Tibial artery (tissue), 4 donors: ENCODE measurements at places on chromosomes 13 and 19.

DNA sequence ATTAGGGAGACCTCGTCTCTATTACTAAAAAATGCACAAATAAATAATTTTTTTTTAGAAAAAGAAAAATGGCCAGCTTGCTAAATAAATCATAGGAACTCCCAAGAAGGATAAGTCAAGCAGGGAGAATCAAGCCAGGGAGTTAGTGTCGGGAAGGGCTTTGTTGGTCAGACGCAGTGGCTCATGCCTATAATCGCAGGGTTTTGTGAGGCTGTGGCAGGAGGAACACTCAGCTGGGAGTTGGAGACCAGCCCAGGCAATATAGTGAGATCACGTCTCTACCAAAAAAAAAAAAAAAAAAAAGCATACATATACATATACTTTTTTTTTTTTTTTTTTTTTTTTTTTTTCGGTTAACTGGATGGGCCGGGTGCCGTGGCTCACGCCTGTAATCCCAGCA lies 9.0 kb downstream of the NACC1 start:
- DNase-seq = no peak

DNA sequence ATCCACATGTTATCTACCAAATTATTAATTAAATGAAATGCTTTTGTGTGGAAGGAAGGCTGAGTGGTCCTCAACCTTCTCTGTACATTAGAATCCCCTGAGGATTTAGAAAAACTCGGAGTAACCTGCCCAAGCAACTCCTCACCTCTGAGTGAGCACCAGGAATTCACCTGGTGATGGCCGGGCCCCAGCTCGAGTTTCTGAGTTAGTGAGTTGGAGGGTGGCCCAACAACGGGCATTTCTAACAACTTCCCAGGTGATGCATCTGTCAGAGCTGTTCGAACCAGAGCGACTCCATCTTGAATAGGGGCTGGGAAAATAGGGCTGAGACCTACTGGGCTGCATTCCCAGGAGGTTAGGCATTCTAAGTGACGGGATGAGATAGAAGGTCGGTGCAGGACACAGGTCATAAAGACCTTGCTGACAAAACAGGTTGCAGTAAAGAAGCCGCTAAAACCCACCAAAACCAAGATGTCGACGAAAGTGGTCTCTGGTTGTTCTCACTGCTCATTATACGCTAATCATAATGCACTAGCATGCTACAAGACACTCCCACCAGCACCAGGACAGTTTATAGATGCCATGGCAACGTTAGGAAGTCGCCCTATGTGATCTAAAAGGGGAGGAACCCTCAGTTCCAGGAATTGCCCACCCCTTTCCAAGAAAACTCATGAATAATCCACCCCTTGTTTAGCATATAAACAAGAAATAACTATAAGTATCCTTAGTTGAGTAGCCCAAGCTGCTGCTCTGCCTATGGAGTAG lies 44.2 kb upstream of the SHISA2 start:
- no peak for DNase-seq

DNA sequence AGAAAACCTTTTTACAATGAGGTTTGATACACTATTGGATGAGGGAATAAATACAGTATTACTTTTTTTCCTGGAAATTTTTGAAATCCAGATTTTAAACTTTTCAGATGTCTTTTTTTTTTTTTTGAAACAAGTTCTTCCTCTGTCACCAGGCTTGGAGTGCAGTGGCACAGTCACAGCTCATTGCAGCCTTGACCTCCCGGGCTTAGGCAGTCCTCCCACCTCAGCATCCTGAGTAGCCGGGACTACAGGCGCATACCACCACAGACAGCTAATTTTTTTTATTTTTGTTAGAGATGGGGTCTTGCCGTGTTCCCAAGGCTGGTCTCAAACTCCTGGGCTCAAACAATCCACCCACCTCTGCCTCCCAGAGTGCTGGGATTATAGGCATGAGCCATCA lies 96.8 kb downstream of the RNF17 start:
- no peak for DNase-seq

DNA sequence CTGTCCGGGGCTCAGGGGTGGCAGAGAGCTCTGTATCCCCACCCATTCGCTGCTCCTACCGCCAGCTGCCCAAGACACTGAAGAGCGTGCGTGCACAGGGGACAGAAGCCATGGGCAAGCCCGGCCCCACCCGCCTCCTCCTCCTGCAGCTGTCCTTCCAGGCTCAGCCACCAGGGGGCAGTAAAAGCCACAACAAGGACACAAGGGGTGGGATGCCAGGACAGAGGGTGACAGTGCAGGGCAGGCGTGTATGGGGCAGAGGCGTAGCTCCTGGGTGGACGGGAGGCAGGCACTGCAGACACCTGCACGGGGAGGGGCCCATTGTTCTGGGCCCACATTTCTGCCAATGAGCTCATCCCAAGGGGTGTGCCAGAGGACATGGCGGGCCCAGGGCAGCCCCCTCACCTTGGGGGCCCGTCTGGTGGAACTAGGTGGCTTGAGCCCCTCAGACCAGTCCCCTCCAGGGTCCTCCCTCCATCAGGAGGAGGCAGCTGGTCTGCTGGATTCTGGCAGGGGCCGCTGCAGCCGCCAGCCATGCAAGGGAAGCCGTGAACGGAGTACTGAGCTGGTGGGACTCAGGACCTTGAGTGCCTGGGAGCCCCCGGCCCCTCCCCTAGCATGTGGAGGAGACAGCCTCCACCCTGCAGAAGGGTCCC lies 61.2 kb downstream of the MLLT1 start:
- peak; percentile 94 for DNase-seq

GRCh38 chr13:75792526-75793187 lies 156.5 kb downstream of the LMO7 start:
- DNase-seq = no peak

DNA sequence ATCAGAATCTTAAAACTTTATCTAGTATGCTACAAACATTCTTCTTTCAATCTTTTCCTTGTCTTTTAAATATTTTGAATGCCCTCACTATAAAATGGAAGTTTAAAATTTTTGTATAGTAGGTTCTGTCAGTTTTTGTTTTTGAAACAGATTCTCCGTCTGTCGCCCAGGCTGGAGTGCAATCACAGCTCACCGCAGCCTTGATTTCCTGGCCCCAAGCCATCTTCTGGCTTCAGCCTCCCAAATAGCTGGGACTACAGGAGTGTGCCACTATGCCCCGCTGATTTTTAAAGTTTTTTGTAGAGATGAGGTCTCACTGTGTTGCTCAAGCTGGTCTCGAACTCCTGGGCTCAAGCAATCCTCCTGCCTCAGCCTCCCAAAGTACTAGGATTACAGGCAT lies 20.7 kb downstream of the PHF11 start:
- DNase-seq = no peak

GRCh38 chr19:36488846-36489117 lies 579 bp downstream of the ZNF566 start:
- peak; percentile 20 for DNase-seq

- no peak for DNase-seq
Measured at GRCh38 chr19:47510516-47511127, 4.2 kb downstream of the NAPA start.

GRCh38 chr19:3346677-3347353 lies 19.6 kb upstream of the NFIC start:
- DNase-seq = peak; percentile 78

DNA sequence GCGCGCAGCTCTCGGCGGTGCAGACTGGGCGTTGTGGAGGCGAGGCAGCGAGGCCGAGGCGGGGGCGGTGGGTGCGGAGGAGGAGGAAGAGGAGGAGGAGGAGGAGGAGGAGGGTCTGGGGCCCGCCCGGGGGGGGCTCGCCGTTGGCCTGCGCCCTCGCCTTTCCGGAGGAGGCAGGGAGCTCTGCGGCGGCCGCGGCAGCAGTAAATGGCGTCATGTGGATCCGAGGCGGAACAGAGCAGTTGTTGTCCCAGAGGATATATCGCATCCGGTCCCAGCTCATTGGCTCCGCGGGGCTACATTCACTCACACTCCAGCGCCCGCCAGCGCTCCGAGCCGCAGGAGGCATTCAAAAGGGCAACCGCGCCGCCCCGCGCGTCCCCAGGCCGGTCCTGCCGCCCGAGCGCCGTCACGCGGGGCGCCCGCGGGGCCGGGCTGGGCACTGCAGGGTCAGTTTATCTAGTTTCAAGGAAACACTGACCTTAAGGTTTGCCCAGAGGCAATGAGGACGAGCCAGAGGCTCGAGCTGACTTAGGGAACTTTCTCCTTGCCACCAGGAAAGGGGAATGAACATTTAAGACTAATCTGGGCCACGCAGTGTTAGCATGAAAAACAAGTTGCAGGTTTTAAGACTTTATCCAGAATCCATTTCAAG lies at the start of gene SPRY2:
TSS of gene SPRY2 (minus strand) at position 26 of the 655 bp plus-strand sequence. CDS start 3,421 bp downstream, outside the sequence.
- DNase-seq = peak; percentile 96

DNA sequence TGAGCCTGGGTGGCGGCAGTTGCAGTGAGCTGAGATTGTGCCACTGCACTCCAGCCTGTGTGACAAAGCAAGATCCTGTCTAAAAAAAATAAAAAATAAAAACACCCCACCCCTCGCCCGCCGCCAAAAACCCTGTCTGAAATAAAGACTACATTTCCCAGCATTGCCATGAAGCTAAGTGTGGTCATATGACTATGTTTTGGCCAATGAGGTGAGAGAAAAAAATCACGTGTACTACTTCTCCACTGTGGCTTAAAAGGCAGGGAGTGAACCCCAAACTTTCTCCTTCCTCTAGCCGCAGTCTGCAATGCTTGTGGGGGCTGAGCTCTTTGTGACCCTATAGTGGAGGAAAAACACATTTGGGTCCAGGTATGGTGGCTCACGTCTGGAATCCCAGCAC lies 54.9 kb downstream of the COLGALT1 start:
- no peak for DNase-seq

GRCh38 chr19:38463365-38463764 lies 29.9 kb downstream of the RYR1 start:
- no peak for DNase-seq

DNA sequence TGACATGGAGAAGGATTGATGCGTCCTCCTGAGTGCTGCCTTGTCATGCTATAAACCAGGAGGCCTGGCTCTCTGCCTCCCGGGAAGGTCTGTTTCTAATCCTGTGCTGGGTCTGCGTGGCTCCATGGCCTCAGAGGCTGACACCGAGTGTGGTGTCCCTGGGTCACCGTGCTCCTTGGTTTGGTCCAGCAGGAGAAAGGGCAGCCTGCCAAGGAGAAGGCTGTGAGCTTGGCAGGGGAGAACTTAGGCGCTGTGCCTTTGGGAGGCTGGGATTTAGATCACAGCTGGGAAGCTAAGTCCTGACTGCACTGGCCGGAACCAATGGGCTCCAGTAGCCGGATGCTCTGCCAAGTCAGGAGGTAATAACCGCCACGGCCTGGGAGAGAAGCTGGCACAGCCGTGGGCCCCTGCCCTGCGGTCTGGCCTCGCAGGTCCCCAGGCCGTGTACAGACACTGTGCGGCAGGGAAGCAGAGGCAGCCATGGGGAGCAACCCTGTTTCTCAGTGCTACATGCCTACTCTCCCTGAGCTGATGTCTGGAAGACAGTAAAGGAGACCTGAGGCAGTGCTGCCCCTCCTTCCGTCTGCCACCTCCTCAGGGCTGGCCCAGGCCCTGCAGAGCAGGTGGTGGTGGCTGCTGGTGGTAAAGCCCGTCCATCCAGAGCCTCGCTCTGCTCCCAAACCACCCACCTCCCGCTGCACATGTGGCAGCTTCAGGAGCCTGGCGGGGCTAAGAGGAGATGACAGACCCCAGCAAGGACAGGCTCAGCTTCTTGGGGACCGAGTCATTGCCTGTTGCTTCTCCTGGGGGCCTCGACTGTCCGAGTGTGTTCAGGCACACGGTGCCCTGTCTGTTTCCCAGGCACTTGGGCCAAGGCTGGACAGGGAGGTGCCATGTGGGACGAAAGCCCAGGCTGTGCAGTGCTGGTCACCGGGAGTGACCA lies 44.9 kb downstream of the C13orf46 start:
- DNase-seq = peak; percentile 98

- no peak for DNase-seq
Measured at GRCh38 chr19:34577531-34578101, 96.1 kb downstream of the WTIP start.

DNA sequence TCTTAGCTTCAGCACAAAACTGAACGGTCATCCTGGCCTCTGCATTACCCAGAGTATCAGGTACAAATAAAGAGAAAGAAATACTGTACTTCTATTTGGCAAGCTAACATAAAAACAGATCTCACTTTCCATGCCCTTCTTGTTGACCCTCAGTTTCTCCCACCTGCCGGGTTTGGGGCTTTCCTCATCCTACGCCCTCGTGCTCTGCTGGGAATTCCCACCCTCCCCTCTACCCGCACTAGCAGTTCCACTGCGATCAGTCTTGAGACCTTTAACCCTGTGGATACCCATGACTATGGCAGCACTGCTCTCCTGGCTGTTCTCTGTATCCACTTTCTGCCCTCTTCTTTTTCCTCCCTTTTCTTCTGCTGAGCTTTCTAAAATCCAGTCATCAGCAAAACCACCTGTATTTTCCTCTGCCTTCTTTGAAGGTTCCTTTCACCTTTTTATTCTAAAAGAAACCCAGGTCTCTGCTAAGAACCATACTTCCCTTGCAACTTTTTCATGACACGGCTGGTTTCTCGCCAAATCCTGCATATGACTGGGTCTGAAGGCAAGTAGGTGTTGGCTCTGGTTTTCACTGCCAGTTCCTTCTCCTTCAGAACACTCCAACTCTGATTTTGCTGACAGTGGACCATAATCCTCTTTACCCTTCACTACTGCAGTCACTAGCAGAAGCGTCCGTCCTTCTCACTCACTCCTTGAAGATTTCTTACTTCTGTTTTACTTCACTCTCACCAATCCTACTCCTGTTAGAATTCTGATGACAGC lies 99.4 kb downstream of the MIPEP start:
- DNase-seq = no peak

DNA sequence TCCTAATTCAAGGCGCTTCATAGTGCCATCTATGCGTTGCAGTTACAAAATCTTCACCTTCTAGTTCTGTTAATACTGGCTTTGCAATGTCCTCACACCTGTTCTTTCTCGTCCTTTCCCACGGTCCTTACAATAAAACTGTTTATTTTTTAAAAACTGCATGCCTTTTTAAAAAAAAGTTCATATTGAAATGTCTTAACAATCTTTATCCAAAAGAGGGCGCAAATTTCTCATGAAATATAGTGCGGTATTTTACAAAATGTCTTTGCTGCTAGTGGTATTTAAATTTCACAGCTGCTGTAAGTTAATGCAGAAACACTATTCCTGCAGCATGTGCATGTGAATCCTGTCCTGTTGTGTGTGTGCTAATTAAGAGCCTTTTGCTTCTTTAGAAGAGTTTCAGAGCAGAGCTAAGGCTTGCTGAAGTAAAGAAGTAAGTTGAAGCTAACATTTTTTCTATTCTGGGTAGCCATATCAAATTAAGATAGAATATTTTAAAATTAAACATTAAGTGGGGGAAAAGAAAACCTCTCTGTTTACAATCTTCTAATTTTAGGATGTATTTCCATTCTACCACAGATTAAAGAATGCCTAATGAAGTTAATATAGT lies 15.8 kb upstream of the CLDN10 start:
- DNase-seq = no peak

GRCh38 chr19:9324584-9324962 lies 594 bp downstream of the ZNF559 start:
- no peak for DNase-seq
